ENCODE measurements at places on chromosomes 13 and 19. TPM values are rescaled to one million over a fixed set of nuclear protein-coding genes. Genes with fewer than 3 reads are reported as not detected.

KLC3 gene
- total RNA-seq: not detected

STOML3 gene
- not detected for total RNA-seq

FREM2 gene
- not detected for total RNA-seq

AKAP11 gene
- total RNA-seq: 13.5 TPM

SH2D3A gene
- not detected for total RNA-seq

ZGLP1 gene
- 3.0 TPM for total RNA-seq

ATP12A gene
- total RNA-seq: not detected

SMIM17 gene
- total RNA-seq: 0.09 TPM

KLK12 gene
- total RNA-seq: not detected

CD37 gene
- not detected for total RNA-seq

TPRX2 gene
- not detected for total RNA-seq

ZNF439 gene
- 0.34 TPM for total RNA-seq

PRODH2 gene
- total RNA-seq: not detected

ZNF813 gene
- total RNA-seq: 1.4 TPM

ERICH6B gene
- total RNA-seq: not detected

KLK3 gene
- total RNA-seq: not detected

C1QTNF9B gene
- total RNA-seq: not detected

CTXN1 gene
- total RNA-seq: 4.1 TPM

IGSF23 gene
- not detected for total RNA-seq

SELENOV gene
- not detected for total RNA-seq

INAFM1 gene
- total RNA-seq: 7.9 TPM

SEMA6B gene
- 7.1 TPM for total RNA-seq
